ENCODE measurements at places on chromosomes 11 and 22.
A peak's percentile ranks its signal among the peaks of the same experiment; 100 is the strongest.

DNA sequence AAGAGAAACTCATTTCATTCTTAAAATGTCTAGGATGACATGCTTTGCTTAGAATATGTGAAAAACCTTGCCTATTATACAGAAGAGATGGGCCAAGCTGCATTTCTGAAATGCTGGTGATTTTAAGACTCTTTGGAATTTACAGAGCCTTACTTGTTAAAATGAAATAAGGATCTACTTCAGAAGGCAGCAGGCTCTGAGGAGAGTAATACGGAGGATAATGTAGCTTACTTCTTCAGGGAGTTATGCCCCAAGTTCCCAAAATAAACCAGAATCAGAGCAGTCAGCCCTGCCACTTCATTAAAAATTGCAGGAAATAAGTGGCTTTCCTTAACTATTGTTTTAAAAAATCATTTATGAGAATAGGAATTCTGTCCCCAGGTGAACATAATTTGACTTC lies 1000.3 kb upstream of the RAG2 start:
- DNase-seq: no peak

GRCh38 chr22:31055635-31056159 lies 25.4 kb upstream of the SMTN start:
- peak; percentile 100 for DNase-seq

GRCh38 chr11:93193731-93194130 lies 4.1 kb downstream of the SLC36A4 start:
- DNase-seq: peak; percentile 5

DNA sequence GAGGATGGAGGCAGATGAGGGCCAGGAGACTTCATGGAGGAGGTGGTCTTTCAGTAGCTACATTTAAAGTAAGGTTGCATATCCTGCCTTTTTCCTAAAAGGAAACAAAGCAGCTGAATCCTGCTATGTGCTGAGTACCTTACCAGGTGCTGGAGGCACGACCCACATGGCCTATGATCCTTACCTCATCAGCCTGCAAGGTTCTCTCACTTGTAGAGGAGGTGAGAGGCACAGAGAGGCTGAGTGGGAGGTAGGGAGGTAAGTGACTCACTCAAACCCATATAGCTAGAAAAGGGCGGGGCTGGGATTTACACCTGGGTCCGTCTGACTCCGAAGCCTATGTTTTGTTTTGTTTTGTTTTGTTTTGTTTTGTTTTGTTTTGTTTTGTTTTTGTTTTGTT lies 75.8 kb downstream of the BUD13 start:
- DNase-seq: no peak

DNA sequence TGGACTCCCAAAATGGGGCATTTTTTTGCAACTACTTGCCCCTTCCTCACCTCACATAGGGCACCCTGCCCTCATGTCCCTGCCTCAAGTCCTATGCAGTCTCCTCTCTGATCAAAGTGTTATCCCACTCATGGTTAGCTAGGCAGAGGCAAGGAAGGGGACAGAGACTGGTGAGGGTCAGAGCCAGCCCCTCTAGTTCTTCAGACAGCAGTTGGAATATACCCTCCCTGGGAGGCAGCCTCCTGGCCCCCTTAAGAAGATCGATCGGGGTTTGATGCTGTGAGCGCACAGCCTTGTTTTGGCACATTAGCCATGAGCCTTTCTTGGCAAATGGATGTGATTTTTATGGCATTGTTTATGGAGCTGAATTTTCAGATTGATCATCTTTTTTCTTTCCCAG lies 436.9 kb downstream of the BUD13 start:
- DNase-seq: no peak

DNA sequence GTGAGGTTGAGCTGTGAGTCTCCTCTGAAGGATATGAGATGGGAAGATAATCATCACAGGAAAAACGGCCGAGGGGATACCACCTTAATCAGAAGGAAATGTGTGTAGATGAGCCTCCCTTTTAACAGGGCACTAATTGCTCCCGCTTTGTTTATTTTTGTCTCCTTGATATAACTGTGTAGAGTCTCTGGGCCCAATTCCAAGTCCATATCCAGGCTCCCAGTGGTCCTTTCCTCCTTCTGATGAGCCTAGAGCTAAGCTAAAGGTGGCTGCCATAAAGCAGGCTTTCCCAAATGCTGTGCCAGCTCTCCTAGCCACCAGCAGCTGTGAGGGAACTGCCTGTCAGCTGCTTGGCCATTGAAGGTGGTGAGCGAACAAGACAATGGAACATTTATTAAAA lies 17.1 kb upstream of the CCDC90B start:
- no peak for DNase-seq

DNA sequence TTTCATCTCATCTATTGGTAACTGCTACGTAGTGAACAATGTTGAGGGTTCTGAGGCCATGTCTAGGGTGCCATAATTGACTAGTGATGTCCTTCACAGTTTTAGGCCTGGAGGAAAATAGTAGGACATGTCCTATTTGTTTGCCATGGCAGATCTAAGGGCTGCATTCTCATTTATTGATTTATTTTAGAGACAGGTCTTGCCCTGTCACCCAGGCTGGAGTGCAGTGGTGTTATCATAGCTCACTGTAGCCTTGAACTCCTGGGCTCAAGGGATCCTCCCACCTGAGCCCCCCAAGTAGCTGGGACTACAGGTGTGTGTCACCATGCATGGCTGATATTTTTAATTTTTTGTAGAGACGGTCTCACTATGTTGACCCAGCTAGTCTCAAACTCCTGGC lies 5.2 kb downstream of the CEP164 start:
- DNase-seq: no peak

DNA sequence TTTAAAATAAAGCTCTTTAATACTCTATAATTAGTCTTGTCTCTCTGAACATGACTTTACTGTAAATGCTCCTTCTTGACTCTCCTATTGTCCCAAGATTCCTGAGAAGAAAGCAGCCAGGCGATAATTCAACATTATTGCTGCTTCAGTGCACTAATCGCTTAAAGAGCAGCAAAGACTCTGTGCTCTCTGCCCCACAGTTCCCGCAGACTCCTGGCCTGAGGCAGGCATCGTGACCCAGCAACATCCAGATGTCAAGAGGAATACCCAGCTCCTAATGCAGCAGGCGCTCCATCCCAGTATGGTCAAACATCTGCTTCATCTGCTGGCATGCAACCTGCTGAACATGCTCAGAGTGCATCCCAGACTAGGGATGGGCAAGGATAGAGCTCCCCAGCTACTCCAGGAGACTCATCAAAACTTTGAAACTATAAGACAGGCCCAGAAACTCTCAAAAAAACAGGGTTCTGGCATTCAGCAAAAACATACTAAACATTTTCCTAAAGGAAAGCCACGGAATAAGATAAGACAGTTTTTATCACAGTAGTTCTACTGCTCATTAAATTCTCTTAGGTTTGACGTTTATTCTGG lies 270.0 kb downstream of the SOX6 start:
- DNase-seq: no peak

DNA sequence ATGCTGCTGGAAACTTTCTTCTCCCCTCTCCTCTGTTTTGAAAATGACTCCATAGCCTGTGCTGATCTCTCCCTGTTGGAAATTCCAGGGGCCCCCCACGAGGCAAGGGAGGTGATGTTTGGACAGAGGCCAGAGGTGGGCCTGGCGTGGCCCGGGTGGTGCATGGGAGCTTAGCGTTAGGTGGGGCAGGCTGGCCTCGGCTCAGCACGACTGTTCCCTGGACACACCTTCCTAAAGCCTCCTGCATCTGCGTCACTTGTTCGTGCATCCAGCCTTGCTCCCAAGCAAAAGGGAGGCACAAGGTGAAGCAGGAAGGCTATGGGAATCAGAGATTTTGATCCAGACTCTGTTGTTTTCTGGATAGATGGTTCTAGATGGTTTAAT lies 135.2 kb downstream of the CEP164 start:
- DNase-seq: no peak

DNA sequence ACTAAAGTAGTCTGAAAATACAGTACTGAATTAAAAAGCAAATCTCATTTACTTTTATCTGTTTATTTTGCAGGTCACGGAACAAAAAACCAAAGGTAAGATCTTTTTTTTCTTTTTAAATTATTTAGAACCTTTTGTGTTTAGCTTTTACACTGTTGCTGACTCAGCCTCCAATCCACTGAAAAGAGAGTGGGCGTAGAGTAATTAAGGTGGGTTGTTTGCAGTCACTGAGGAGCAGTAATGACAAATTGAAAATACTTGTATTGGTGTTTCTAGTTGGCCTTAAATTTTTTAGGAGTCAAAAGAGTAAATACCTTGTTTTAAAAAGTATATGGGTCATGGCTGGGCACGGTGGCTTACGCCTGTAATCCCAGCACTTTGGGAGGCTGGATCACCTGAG lies 73.4 kb downstream of the TNRC6B start:
- no peak for DNase-seq

DNA sequence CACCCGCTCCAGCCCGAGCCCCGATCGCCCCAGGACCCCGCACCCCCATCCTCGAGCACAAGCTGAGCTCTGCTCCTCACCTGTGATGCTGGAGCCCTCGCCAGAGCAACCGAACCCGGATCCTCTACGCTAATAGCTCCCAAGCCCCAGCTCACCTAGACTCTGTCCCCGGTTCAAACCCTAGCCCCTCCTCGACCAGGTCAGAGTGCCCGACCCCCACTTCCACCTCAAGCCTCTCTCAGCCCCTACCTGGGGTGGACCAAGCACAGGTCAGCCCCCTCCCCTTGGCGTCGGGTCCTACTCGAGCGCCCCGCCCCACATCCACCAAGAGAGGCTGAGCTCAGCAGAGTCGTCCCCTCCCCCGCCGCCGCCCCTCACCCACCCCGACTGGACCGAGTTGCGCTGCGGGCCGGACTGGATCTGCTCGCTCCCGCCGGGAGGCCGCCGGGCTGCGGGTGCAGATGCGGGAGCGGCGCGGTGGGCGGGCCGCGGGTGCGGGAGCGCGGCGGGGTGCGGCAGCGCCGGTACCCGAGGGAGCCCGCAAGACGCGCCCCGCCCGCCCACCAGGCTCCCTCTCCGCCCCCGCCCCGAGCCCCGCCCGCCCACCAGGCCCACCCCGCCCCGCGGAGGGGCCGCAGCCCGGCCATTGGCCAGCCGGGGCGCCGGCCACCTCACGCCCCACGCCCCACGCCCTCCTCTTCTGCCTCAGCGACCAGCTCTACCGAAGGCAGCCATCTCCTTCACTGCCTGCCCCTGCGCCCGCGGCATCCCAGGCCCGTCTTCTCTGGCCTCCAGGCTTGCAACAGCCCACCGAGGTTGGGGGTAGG lies 577 bp upstream of the DKK3 start:
- DNase-seq: peak; percentile 45

- no peak for DNase-seq
These were observed 46.7 kb upstream of the PARVA start for GRCh38 chr11:12330485-12331231.

DNA sequence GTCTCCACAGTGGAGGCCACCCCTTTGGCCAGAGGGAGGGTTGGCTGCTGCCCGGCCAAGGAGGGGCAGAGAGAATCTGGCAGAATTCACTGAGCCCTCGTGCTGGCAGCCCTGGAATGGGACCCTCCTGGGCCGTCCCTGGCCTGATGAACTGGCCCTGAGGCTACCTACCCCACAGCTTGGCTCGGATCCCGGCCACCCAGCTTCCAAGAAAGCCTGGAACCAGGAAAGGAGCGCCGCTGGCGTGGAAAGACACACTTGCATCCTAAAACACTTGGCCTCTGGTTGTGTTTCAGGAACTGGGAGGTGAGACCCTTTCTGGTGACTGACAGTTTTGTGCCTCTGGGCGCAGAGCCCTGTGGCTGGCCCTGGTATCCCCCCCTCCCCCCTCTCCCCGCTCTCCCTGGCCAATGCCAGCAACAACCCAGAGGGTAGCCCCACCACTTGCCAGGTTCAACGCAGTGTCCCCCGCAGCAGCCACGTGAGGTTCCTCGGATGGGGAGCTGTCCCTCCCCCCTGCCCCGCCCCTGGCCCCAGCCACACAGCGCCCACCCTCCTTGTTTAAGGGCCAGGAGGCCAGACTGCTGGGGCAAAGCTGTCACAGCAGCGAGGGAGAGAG lies 693 bp downstream of the NFAM1 start:
- no peak for DNase-seq

DNA sequence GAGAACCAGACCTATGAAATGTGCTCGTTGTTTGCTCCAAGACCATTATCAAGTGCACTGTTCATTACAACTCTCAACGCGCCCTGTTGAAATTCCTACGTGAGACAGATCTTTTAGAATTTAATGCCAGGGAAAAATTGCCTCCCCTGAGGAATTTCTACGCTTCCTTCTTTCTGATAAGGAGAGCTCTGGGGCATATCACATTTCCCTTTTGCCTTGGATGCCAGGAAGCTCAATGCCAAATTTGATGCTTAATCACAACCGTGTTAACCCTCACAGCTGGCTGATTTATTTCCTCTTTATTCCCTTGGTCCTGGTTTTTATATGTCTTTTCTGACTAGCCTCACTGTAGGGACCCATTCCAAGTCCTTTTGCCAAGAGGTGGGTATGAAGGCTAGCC lies 109.4 kb downstream of the MICAL2 start:
- no peak for DNase-seq

GRCh38 chr22:43969989-43970755 lies 14.9 kb downstream of the SAMM50 start:
- DNase-seq: no peak

- DNase-seq: peak; percentile 89
These were observed 14.9 kb downstream of the PGAP2 start for GRCh38 chr11:3823303-3823702.

GRCh38 chr11:6194065-6194581 lies 4.9 kb upstream of the OR52W1 start:
- DNase-seq: no peak

GRCh38 chr11:110046775-110047380 lies 46.3 kb upstream of the ZC3H12C start:
- no peak for DNase-seq

- no peak for DNase-seq
These were observed 53.1 kb downstream of the PACSIN2 start for GRCh38 chr22:42961810-42962209.

DNA sequence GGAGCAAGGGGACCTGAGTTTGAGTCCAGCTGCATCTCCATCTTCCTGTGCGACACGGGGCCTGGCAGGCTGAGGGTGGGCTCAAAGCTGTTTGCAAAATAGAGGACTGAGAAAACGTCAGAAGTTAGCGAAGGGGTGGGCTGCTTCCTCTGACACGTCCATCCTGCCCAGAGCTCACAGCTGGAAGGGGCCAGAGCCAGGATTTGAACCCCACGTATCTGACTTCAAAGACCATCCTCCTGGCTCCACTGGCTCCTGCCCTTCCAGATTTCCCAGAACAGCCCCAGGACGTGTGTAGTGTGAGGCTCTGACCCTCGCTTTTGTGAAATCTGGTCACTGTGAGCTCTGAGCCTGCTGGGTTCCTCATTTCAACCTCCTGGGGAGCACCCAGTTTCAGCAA lies 56.3 kb downstream of the CD82 start:
- no peak for DNase-seq

GRCh38 chr22:34808618-34809017 lies 257.3 kb upstream of the ISX start:
- no peak for DNase-seq

DNA sequence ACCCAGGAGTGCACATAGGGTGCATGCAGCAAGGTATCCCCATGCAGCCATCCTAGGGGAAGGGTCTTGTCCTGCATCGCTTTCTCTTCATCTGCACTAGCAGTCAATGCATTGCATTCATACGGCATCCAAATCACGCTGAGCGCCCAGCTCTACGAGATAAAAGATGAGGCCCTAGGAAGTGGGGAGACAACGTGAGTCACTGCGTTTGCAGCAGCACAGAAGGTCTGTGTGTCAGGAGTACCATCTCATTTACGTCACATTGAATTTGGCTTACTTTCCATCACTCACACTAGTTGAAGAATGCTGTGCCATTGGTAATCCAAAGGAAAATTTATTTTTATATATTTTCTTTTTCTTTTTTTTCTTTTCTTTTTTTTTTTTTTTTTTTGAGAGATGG lies 2.5 kb upstream of the ST14 start:
- DNase-seq: no peak

GRCh38 chr11:58289266-58289665 lies 21.2 kb upstream of the OR10W1 start:
- peak; percentile 18 for DNase-seq

Measured in iris pigment epithelial cell (primary cell).